Endothelial cell of coronary artery (primary cell): ENCODE measurements at places on chromosomes 5 and 9. TPM values are rescaled to one million over a fixed set of nuclear protein-coding genes. Genes with fewer than 3 reads are reported as not detected.

CREBRF gene
- total RNA-seq: 10.6 and 14.9 TPM in 2 replicates

TNFSF15 gene
- 0.27 and 4.6 TPM in 2 replicates for total RNA-seq

OMD gene
- total RNA-seq: 0.94 TPM in 1 of 2 replicates, not detected in the other

FOXD4L4 gene
- 0.09 TPM in 2 replicates for total RNA-seq

SLC6A7 gene
- total RNA-seq: not detected in 2 replicates

TICAM2 gene
- 0.45 and 1.5 TPM in 2 replicates for total RNA-seq

C9orf153 gene
- total RNA-seq: 0.09 and 0.28 TPM in 2 replicates

SUSD3 gene
- 0.09 and 0.19 TPM in 2 replicates for total RNA-seq

LRRC19 gene
- not detected in 2 replicates for total RNA-seq

UBAC1 gene
- total RNA-seq: 39.7 TPM in 2 replicates

PHYHD1 gene
- 0.27 and 0.75 TPM in 2 replicates for total RNA-seq

CCL27 gene
- total RNA-seq: not detected in 2 replicates

PCDHGB7 gene
- total RNA-seq: 5.8 and 6.8 TPM in 2 replicates

SLC36A3 gene
- not detected in 2 replicates for total RNA-seq

CCDC69 gene
- total RNA-seq: 4.3 and 7.0 TPM in 2 replicates

CXCL14 gene
- total RNA-seq: not detected in 2 replicates

NR5A1 gene
- total RNA-seq: not detected in 2 replicates

CBY3 gene
- 0.09 and 0.18 TPM in 2 replicates for total RNA-seq

HTR4 gene
- 0.09 TPM in 1 of 2 replicates, not detected in the other for total RNA-seq

ARRDC3 gene
- 80.2 and 161 TPM in 2 replicates for total RNA-seq

TLX3 gene
- not detected in 2 replicates for total RNA-seq

GRM6 gene
- not detected in 2 replicates for total RNA-seq

CWC27 gene
- 16.6 and 18.5 TPM in 2 replicates for total RNA-seq

ECSCR gene
- 217 and 377 TPM in 2 replicates for total RNA-seq

CATSPER3 gene
- total RNA-seq: 0.09 and 0.19 TPM in 2 replicates
